HCT116 (cell line): ENCODE measurements at places on chromosomes 2 and 18.

DNA sequence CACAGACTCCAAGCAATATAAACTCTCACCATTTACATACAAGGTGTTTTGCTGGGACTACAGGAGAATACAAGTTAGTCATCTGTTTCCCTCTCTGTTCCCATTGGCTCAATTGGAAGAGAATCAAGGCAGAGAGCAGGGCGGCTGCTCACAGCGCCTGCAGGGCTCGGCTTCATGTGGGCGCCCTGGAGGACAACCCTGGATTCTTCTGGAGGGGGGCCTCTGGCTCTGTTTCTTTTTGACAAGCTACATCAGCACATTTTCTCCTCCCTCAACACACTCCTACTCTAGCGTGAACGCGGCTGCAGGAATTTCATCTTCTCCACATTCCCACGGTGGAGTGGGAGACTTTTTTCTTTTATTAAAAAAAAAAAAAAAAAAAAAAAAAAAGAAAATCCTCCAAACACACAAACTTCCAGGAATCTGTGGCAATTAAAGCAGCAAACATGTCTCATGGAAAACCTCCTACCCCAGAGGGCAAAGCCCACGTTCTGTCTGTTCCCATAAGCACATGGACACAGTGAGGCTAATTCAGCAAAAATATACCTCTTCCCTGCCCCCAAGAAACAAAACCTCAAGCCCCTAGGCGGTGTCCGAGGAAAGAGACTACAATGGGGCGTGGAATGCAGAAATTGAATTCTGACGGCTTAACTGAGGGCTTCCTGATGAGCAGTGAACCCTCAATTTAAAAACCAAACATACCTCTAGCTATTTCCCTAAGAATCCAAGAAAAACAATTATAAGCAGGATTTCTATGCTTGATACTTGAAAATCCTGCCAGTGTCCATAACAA is 50.6 kb downstream of the PARD6G start:
- H3K36me3 ChIP-seq = no peaks in the 10 kb centered on the region
- H3K27ac ChIP-seq = no peak overlapping the region
- no peak for DNase-seq

DNA sequence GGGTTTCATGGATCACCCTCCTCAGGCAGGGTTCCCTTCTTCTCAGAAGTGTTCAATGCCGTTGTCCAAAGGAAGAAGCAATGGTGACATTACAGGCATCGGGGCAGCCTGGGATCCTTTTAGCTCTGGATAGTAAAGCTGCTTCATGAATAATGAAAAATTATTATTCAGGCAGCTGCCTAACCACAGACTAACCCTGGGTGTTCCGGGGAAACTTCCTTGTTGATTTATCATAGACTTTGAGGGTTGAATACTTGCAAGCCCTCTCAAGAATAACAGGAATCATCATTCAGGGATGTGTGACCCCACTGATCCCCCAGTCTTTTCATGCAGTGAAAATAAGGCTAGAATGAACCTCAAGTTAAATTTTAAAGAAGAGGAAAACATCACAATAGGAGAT is 419.4 kb downstream of the MEIS1 start:
- H3K4me3 ChIP-seq = no peak overlapping the region
- no peaks in the 10 kb centered on the region for H3K4me1 ChIP-seq
- H3K27ac ChIP-seq = no peak overlapping the region
- H3K36me3 ChIP-seq = no peaks in the 10 kb centered on the region
- H3K27me3 ChIP-seq = no peaks in the 10 kb centered on the region

- H3K4me3 ChIP-seq = no peak overlapping the region
- no peak overlapping the region for H3K27ac ChIP-seq
- no peaks in the 10 kb centered on the region for H3K27me3 ChIP-seq
- H3K4me1 ChIP-seq = peaks cover 16% of the 10 kb centered on the region
- DNase-seq = no peak
These were observed 3.0 kb upstream of the CHMP3 start for GRCh38 chr2:86566158-86566820.

DNA sequence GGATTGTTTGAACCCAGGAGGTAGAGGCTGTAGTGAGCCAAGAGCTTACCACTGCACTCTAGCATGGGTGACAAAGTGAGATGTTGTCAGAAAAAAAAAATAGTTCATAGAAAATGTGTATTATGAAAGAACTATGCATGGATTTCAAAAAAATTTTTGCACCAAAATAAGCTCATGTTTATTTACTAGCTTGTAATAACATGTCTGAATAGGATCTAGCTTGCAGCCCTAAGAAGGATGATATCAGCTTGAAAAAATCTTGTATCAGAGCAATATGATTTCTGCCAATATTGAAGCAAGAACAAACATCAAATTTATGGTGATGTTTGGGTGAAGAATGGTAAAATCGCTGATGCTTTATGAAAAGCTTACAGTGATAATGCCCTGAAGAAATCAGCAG is 97.0 kb upstream of the RFX8 start:
- 0 out of 2 replicates have a peak, but pooled peaks cover 4% of the 10 kb centered on the region for H3K27me3 ChIP-seq
- H3K27ac ChIP-seq = no peak overlapping the region
- no peaks in the 10 kb centered on the region for H3K36me3 ChIP-seq
- no peaks in the 10 kb centered on the region for H3K4me1 ChIP-seq

DNA sequence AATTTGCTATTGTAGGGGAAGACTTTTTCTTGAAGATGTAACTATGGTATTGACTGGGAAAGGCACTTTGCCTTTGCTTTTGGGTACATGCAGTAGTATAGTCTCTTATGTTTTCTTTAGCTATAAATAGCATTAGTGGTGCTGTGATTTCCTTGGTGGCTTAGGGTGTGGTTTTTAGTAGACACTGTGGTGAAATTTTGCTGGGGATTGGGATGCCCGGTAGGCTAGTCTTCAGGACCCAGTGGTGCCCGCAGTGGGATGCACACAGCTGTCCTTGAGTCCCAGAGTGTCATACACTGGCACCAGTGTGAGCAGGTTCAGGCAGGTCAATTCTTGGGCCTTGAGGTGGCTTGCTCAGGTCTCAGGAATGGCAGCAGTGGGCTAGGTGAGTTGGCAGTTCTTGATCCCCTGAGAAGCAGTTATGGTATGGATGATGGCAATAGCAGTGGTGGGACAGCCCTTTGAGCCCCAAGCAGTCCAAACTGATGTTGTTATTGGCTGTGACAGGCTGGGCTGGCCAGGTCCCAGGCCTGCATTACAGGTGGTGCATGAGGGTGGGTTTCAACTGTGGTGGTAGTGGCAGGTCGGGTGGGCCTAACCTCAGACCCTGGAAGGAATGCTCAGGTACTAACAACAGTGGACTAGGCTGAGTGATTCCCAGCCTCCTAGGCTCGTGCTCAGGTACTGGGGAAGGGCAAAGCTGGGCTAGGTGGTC is 124.3 kb downstream of the XRCC5 start:
- DNase-seq = no peak
- no peak overlapping the region for H3K27ac ChIP-seq
- no peaks in the 10 kb centered on the region for H3K4me1 ChIP-seq
- no peak overlapping the region for H3K4me3 ChIP-seq
- H3K27me3 ChIP-seq = no peaks in the 10 kb centered on the region
